ENCODE measurements at places on chromosomes 1 and 21. TPM values are rescaled to one million over a fixed set of nuclear protein-coding genes. Genes with fewer than 3 reads are reported as not detected.

- no peak for DNase-seq
Measured at GRCh38 chr1:59232216-59232615, 64.7 kb upstream of the FGGY start.

GRCh38 chr1:182972829-182973228 lies 19.9 kb upstream of the SHCBP1L start:
- no peak for DNase-seq

GRCh38 chr1:58508629-58509028 lies 37.9 kb downstream of the OMA1 start:
- no peak for DNase-seq

- DNase-seq = no peak
Measured at GRCh38 chr1:119387858-119388257, 19.3 kb downstream of the HAO2 start.

The ORC1 gene
- total RNA-seq = 6.5 TPM

The CRYZL1 gene
- 23.9 TPM for total RNA-seq
